ENCODE measurements at places on chromosomes 7 and 10.

- DNase-seq = peak; percentile 52
These were observed 117.3 kb downstream of the PRKAG2 start for GRCh38 chr7:151759591-151760042.

- no peak for DNase-seq
These were observed 209.9 kb upstream of the YAE1 start for GRCh38 chr7:39356172-39356925.

DNA sequence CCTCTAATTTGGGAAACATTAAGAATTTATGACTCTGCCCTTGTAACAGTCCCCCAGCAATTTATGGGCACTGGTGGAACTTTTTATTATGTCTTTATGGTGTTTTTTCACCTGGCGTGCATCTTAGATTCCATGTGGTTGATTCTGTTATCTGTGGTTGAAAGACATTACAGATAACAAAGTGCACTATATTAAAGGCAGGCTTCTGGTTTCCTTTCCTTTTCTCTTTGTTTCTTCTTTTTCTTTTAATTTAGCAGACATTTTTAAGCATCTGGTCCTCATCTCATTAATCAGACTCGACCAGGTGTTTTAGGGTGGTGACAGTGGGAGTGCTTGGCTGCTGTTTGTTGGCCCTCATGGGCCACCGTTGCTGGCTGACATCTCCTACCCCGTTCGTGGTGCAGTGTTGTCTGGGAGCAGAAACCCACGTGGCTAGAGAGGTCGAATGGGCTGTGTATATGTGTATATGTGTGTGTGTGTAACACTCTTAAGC is 77.4 kb downstream of the LRMDA start:
- no peak for DNase-seq

- no peak for DNase-seq
These were observed 36.3 kb downstream of the MET start for GRCh38 chr7:116708248-116708647.

DNA sequence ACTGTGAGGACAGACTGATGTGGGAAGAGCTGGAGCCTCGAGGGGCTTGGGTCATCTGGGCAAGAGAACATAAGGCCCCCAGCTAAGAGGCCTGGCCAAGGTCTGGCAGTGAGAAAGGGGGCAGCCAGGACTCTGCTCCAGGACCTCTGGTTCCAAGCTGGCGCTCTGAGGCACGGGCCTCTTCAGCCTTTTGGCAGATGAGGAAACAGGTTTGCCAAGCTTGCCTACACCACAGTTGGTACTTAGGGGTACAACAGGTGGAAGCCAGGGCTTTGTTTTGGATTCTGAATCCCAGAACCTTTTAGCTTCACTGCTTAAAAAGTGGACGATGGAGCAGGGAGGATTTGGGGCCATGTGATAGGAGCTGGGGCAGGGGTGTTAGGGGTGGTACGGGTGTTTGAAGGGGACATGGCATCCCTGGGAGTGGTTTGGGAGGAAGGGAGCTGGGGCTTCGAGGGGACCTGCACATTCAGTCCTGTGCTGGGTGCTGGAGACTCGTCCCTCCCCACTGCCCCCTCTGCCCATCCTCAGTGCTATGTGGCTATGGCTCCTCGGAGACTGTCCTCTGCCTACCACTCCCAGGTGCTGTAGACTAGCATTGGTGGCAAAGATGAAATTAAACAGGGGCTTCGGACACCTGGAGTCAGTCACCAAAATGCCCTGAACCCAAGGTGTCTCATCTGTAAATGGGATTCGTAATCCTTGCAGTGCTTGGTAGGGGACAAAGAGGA is 30.3 kb downstream of the ZNF775 start:
- DNase-seq = no peak

GRCh38 chr7:45573204-45573603 is 964 bp upstream of the ADCY1 start:
- DNase-seq = no peak

GRCh38 chr7:102220229-102220850 is 66.3 kb upstream of the SH2B2 start:
- no peak for DNase-seq

DNA sequence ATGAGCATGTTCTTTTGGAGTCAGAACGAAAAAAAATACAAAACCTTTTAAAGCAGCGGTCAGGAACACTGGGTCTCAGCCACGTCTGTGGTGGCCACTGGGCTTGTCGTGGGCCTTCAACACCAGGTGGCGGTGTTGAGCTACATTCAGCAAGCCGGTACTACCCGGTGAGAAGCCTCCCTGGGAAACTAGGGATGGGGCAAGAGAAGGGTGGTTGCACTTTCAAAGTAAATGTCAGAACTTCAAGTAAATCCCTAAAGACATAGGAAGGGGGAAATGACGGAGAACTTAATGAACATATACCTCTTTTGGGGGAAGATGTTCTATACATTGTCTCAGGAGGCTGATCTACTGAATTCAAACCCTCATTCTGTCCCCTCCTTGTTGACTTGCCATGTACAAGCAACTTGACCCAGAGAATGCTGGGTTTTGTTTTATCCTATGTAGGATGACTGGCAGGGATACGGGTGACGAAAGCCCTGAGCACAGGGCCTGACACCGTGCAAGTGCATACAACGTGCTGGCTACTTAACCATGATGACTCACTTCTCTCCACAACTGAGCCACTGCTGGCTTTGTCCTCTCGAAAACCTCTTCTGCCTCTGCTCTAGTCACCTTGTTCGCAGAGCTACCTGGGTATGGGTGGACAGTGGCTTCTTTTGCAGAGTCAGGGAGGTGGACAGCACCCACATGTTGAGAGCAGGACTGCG is 49.0 kb upstream of the BAMBI start:
- peak; percentile 67 for DNase-seq

DNA sequence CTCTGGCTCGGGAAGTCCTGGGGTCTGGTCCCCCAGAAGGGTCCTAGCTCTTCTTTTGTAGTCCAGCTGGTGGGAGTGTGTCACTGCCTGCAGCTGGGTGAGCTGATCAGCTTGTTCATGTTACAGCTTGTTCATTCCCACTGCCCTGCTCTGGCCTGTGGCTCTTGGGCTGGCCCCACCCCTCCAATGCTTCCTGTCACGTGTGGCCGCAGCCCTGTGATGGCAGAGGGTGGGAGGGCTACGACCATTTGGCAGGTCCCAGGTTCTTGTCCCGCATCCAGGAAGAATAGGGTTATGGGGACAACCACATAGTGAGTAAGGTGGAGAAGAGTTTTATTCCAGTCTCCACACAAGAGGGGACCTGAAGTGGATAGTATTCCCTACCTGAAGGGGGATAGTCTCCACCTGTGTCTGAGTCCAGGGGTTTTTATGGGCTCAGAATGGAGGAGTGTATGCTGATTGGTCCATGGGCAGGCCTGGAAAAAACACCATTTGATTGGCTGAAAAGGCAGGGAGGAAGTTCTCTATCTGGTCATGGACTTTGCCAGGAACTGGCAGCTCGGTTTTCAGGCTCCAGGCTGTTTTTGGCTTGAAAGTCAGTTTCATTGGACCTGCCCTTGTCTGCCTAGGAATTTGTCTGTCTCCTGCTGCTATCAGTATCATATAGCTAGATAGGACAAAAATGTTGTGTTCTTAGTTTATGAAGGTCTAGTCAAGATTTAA is 13.1 kb downstream of the SDHAF3 start:
- DNase-seq = no peak

GRCh38 chr7:138666385-138666784 is 34.8 kb downstream of the SVOPL start:
- DNase-seq = no peak

DNA sequence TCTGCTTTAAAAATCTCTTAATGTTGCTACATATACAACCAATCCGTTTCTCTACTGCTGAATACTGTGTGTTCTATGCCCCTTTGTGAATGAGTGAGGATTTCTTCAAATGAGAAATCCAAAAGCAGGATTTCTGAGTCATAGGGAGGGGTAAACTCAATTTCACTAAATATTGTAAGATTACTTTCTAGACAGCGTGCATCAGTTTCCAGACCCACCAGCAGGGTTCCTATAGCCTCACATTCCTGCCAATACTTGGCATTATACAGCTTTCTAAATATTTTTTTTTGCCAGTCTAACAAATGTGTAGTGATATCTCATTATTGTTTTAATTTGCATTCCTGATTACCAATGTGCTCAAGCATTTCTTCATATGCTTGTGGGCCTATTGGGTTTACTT is 35.5 kb downstream of the GPR158 start:
- DNase-seq = no peak

DNA sequence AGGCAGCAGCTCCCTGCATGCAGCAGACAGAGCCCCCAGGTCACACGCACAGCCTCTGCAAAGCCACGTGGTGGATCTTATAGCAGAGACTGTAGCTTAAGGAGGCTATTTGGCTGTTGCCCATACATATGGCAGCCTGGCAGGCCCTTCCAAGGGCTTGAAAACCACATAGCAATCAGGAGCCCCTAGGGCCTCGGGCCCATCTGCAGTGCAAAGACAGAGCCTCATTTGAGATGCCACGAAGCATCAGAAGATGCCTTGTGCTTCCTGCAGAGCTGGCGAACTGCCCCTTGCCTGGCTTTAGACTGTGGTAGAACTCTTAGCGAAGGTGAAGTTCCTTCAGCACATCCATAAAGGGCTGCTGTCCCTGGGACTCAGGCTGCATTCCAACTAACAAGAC is 309.9 kb downstream of the GRID1 start:
- no peak for DNase-seq

GRCh38 chr7:136869001-136869961 is 829 bp downstream of the CHRM2 start:
- no peak for DNase-seq

DNA sequence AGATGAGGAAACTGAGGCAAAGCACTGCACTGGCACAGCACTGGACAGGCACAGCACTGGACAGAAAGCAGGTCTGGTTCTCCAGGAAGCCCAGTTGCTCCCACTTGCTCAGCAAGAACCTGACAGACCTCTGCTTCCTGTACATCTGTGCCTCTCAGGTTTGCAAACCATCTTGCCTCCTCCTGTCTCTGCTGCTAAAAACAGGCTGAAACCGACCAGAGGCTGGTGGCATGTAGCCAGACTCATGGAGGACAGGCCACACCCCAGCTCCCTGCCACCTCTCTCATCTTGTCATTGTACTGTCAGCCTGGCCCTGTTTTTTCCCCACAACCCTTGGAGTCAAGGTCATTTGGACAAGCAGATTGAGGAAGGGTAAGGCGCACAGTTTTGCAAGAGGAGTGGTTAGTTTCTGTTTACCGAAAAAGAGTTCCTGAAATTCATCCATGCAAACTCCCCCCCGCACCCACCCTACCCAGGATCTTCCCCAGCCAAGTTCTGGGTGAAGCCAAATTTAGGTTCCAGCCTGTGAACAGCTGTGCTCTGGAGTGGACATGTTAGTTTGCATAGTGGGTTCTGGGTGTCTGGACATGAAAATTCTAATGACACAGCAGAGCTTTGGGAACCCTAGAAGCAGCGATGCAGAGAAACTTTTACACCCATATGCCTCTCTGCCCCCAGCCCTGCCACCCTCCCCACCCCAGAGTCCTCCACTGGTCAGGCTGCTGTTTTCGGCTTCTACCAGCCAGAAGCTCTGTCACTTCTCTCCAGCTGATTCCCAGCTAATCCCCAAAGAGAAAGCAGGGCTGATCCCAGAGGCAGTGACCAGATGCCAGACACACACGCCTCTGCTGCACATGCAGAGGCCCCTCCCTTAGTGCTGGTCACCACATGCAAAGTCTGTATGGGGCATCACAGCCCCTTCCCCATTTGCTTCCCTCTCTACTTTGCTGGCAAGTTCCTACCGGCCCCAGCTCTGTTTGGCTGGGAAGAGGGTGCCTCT is 8.5 kb upstream of the C10orf105 start:
- DNase-seq = peak; percentile 56

- DNase-seq = no peak
These were observed 133.2 kb downstream of the DNAJB6 start for GRCh38 chr7:157470017-157470322.

GRCh38 chr7:121113288-121113687 is 124.8 kb downstream of the CPED1 start:
- DNase-seq = no peak

DNA sequence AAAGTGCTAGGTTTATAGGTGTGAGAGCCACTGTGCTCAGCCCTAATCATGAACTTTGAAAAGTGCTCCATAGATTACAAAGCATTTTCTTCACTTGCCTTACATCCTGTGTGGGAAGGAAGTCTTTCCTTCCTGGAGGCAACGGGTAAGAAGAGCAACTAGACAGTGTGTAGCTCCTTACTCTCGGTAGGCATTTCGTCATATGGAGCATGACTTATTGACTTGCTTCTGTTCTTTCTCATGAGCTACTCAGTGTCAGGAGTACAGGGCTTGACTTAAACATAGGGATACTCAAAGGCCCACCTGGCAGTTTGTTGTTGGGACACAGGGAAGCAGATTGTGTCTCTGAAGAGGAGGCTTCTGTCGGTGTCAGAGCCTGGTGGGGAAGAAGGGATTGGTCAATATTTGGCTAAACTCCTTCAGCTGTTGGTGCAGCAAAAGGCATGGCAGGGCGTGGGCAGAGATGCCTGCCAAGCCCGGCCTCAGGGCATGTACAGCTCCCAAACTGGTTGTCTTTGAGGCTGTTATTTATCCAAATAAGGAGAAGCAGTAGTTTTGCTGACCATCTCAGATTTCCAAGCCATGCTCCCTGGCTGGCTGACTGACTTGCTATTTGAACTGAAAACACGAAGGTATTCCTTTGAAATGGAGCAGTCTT is 248.9 kb downstream of the KIAA1217 start:
- no peak for DNase-seq

- DNase-seq = no peak
These were observed 292.0 kb upstream of the ZMIZ1 start for GRCh38 chr10:78776756-78777155.

DNA sequence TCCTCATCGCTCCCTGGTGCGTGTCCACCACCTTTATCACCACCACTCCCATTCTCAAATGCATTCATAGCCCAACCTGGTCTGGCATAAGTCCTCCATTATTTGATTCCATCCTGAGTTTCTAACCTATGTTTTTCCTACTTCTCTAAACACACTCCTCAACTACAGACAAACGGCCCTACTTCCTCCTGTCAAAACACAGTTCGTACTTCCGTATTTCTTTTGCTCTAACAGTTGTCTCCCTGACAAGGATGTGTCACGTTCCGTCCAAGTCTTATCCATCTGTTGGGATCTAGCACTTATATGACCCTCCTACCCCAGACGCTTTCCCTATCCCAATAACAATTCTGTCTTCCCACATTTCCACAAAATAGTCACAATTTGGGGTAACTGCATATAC is 46.8 kb downstream of the DOCK4 start:
- no peak for DNase-seq

- no peak for DNase-seq
These were observed 53.8 kb downstream of the INPP5A start for GRCh38 chr10:132591166-132591971.

GRCh38 chr7:87147500-87147899 is 4.8 kb upstream of the DMTF1 start:
- DNase-seq = no peak

DNA sequence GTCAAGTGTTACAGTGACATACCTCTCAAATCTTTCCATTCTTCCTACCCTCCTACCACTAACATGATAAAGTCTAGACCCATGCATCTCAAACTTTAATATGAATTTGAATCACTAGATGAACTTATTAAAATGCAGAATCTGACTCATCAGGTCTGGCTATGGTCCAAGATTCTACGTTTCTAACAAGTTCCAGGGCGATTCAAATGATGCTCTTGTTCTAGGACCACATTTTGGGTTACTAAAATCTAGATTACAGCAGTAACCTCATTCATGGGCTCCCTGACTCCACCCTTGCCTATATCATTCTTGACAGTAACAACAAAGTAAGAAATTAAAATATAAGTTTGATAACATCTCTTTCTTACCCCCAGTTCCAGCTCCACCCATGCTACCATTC is 124.8 kb upstream of the LSM8 start:
- DNase-seq = no peak

GRCh38 chr7:79159040-79159664 is 294.3 kb downstream of the MAGI2 start:
- no peak for DNase-seq
